ENCODE measurements at places on chromosomes 16 and 17.

DNA sequence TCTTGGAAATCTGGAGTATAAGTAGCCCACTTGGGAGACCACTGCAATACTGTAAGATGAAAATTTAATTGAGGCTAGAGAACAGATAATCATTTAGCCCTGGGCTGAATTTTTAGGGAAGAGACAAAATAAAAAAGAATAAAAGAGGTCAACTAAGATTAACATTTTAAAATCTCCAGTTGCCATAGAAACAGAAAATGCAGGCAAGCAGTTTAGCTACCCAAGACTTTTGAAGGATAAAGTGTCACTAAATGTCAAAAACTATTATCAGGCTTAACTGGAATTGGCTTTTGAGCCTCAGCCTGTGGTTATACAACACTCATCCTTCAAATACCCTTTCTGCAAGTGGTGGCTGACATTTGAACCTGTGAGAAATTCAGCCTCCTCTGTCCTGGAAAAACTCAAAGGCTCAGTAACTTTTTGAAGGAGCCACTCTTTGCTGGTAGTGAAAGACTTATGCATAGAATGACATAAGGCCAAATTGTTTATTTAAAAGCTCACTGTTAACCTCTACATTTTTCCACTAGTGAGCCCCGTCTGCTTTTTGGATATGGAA lies 220.7 kb upstream of the KCNJ16 start:
- DNase-seq = no peak

DNA sequence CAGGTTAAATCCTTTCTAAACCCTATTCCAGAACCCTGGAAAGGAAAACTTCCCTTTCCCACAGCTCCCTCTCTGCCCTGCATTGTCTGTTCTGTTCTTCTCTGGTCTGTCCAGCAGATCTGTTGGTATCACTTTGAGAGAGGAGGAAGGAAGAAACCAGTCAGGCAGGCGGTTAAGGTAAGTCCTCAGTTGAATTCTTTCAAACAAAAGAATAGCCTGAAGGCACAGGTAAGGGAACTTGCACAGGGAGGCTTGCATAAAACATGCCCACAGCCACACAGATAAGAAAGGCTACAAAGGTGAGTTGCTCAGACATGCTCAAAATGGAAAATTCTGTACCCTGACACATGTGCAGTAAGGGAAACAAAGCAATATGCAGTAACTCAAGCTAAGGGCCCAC lies 595.7 kb upstream of the CDH5 start:
- DNase-seq = no peak

- DNase-seq = no peak
Observed at GRCh38 chr17:74408262-74408661, 23.6 kb upstream of the GPRC5C start.

GRCh38 chr17:46770818-46771560 lies 47.5 kb downstream of the WNT3 start:
- DNase-seq = peak; percentile 71

- no peak for DNase-seq
Observed at GRCh38 chr17:28946239-28946638, 5.1 kb downstream of the PHF12 start.

- DNase-seq = peak; percentile 8
Observed at GRCh38 chr16:54431997-54432896, 145.7 kb upstream of the IRX3 start.

DNA sequence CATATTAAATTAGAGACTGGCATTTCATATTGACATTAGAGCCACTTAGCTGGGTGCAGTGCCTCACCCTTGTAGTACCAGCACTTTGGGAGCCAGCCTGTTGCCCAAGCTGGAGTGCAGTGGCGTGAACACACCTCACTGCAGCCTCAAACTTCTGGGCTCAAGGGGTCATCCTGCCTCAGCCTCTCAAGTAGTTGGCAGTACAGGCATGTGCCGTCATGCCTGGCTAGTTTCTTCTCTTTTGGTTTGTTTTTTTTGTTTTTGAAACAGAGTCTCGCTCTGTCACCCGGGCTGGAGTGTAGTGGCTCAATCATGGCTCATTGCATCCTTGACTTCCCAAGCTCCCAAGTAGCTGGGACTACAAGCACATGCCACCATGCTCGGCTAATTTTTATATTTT lies 8.7 kb downstream of the PPM1E start:
- no peak for DNase-seq

DNA sequence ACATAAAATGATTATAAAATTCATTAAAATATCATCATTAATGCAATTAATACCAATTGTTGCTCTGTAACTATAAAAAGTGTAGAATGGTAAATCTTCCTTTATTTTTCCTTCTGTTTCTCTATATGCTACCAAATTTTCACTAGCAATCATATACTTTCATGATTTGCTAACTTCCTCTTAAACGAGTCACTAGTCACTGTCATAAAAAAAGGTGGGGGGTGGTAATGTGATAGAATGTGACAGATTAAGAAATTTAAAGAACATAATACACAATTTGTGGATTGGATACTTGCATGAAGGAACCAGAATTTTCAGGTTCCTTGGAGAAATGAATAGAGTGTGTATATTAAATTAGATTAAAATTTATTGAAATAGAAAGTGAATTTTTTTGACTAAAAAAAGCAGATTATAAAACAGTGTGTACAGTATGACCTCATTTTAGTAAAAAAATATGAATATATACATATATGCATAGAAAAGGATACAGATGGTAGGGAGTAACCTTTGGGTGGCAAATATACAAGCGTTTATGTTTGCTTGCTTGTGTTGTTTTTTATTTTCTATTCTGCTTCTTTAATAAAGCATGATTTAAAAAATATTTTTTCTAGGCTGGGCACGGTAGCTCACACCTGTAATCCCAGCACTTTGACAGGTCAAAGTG lies 56.7 kb upstream of the C17orf78 start:
- no peak for DNase-seq

DNA sequence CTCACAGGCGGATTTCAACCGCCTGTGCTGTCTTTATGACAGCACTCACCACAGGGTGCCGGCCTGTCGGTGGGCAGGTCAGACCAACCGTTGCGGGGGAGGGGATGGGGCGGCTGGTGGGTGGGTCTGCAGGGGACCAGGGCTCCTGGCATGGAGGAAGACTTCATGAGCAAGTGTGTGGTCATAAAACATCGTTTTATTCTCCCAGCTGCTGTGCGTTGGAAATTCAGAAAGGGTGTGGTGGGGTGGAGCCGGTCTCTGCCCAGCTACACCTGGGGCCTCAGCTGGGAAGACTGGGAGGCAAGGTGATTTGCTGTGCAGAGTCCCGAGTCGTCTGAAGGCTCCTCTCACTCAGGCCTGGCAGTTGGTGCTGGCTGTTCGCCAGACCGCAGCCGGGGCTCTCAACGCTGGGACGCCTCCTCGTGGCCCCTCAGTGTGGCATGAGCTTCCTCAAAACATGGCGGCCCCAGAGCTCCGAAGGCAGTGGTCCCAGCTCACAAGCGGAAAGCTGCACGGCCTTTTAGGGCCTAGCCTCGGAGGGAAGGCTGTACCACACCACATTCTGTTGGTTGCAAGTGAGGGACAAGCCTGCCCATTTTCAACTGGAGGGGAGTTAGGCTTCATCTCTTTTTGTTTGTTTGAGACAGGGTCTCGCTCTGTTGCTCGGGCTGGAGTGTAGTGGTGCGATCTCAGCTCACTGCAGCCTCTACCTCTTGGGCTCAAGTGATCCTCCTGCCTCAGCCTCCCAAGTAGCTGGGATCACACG lies 45.8 kb upstream of the GSE1 start:
- no peak for DNase-seq

GRCh38 chr16:83854420-83854819 lies 44.5 kb upstream of the MLYCD start:
- no peak for DNase-seq

GRCh38 chr17:58531661-58532554 lies 17.5 kb upstream of the MTMR4 start:
- peak; percentile 79 for DNase-seq

DNA sequence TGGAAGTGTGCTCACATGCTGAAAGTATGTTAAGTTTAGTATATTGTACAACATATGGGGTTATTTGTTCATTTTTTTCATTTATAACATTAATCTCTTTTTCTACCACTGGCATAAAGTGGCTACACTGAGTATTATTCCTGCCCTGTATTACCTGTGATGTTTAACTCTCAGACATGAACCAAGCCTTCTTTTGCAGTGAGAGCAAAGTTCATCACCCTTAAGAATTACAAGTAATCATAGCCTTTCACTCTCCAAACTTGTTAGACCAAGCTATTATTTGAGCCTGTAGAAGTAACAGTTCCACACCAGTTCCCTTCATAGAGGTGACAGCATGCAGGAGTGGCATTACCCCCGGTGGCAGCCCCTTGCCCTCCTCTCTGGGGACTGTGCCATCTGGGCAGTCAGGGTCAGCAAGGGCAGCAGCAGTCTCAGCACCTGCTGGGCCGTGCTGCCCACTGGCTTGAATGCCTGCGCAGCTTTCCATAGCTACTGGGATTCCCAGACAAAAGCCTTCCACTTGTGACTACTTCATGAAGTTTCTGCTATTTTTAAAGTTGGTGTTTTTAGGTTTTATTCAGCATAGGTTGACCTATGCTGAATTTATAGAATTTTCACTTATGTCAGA lies 71.3 kb downstream of the TMC6 start:
- DNase-seq = no peak

- DNase-seq = no peak
Observed at GRCh38 chr16:85683363-85683762, 5.4 kb downstream of the GINS2 start.

GRCh38 chr16:9913604-9914326 lies 268.5 kb downstream of the GRIN2A start:
- DNase-seq = no peak

DNA sequence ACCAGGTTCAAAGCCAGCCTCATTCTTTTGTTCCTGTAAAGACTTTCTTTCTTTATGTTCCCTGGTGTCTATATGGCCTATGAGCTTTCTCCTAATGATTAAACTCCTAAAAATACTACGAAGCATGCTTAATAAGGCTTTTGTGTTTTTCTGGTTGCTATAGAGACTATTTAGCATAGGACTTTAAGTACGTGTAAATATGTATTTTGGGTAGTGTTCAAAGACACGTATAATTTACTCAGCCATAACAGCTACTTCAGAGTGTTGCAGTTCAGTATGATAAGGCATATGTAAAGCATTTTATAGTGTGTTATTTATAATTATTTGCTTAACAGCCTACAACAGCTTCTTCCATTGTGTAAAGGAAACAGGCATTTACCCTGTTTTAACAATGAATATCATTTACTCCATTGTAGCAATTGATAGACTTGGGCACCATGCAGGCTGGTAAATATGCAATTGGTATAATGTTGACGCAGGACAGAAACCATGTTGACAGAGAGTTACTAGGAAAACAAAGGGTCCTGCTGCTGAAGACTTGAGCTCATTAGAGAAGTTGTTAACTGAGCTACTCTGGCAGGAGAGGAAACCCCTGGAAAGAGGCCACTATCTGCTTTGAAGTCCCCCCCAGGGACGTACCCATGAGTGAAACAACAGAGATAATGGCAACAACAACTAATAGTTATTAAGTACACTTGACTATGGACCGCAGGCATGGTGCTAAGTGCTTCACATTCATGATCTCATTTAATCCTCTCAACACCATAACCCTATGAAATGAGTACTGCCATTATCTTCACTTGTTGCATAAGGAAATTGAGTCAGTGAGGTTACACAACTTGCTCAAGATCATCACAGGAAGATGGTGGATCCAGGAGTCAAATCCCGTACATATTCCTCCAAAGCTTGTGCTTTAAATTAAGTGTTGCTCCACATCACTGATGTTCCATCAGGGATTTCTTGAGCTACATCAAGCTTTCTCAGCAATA lies 342.2 kb upstream of the DYNLRB2 start:
- no peak for DNase-seq

- DNase-seq = no peak
Observed at GRCh38 chr17:14752011-14752410, 451.1 kb downstream of the HS3ST3B1 start.

DNA sequence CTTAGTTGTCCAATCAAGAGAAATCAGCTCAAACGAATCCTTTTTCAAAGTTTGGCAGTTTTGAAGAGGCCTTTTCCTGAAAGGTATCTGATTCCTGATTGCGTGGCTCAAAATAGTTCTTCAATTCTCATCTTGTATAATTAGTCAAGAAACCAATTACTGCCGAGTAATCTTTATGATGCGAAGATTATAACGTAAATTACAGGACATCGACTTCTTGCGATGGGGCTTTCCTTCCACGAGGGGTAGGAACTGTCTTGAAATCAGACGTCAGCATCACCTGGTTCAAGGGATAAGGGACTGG lies 644 bp upstream of the ARL2BP start:
- no peak for DNase-seq

GRCh38 chr16:85842848-85843247 lies 43.4 kb downstream of the COX4I1 start:
- no peak for DNase-seq

DNA sequence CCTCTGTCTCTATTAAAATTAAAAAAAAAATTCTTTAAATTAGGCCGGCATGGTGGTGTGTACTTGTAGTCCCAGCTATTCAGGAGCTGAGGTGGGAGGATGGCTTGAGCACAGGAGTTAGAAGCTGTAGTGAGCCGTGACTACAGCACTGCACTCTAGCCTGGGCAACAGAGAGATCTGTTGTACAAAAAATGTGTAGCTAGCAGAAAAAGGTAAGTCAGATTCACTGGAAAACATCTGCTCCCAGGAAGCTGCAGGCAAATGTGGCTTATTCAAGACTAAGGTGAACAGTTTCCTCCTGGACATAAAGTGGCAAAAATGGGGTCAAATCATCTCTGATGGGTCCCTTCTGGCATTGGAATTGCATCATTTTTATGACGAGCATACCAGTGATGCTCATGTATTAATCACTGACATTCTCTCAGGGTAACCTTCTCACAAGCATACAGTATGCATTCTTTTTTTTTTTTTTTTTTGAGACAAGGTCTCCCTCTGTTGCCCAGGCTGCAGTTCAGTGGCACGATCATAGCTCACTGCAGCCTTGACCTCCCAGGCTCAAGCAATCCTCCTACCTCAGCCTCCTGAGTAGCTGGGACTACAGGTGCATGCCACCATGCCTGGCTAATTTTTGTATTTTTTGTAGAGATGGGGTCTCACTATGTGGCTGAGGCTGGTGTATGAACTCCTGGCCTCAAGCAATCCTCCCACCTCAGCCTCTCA lies 48.7 kb downstream of the CPPED1 start:
- no peak for DNase-seq

DNA sequence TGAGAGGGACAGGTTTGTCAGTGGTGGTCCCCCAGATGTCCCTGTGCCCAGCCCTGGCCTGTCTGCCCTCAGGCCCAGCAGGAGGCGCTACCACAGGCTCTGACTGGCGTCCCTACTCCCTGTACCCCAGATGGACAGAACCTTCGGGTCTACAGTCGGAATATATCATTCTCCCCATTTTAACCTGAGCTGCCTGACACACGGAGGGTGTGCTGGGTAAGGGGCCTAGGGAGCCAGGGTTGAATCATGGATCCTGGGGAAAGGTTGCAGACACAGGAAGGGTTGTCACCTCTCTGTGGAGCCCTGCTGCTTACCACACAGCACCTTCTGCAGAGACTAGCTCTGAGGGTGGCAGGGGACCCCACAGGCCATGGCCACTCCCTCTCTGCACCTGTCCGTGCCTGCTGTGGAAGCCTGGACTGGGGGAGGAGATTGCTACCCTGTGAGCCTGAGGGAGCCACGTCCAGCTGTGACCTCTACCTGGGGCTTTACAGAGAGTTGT lies 162.2 kb upstream of the ZNF267 start:
- no peak for DNase-seq

- DNase-seq = no peak
Observed at GRCh38 chr16:4663777-4664465, 29.4 kb upstream of the NUDT16L1 start.

GRCh38 chr16:15594711-15595320 lies 48.1 kb downstream of the MARF1 start:
- no peak for DNase-seq

Measured in NCI-H82 (cell line).